CD14-positive monocyte (primary cell): ENCODE measurements at places on chromosomes 6 and 20.
A peak's percentile ranks its signal among the peaks of the same experiment; 100 is the strongest.

DNA sequence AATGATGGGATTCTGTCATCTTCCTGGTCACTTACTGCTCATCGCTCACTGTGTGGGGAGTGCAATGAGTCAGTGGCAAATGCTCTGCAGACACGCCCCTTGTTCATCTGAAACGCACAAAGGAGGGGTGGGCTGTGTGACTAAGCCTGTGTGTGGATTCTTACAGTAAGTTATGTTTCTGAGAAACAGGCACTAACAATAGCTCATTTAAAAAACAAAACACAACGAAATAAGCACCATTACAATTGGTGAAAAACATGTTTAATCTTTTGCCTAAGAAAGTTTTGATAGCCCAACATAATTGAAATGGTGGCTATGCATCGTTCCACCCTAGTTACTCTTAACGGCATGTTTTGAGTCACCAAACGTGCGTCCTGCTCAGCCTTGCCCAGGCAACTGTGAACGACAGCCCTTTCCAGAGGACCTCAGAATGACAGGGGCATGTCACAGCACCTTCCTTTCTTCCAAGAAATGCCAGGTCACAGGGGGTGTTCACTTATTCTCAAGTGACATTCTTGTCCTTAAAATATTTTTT lies 118.4 kb upstream of the SGK1 start:
- DNase-seq: peak; percentile 95

GRCh38 chr6:154891901-154892300 lies 103.2 kb upstream of the TIAM2 start:
- DNase-seq: no peak

DNA sequence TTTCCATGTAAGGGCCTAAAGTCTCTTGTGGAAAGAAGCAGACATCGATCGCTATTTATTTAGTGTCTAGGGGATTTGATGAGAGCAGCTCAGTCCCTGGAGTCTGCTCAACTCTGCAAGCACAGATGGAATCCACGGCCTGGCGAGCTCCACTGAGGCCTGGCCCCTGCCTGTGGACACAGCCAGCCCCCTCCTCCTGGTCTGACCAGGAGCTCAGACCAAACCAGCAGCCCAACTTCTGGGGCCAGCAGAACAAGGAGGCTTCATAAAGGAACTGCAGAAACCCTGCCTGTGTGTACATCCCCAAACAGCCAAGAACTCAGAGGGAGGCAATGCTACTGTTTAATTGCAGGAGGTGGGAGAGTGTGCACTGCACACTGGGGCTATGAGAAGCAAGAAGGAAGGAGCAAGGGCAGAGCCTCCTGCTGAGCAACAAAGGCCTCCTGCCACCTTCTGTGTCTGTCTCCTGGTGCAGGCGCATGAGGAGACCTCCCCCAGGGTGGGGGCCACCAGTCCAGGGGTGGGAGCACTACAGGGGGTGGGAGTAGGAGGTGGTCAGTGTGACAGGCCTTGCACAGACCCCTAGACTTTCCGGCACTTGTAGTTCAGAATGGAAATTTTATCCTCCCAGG lies 3.8 kb downstream of the CST5 start:
- no peak for DNase-seq

GRCh38 chr6:149129371-149130077 lies 188.0 kb upstream of the TAB2 start:
- DNase-seq: peak; percentile 91

GRCh38 chr20:32672394-32672981 lies 1.3 kb downstream of the C20orf203 start:
- DNase-seq: peak; percentile 77

GRCh38 chr6:15659181-15659580 lies 3.6 kb downstream of the DTNBP1 start:
- DNase-seq: no peak

DNA sequence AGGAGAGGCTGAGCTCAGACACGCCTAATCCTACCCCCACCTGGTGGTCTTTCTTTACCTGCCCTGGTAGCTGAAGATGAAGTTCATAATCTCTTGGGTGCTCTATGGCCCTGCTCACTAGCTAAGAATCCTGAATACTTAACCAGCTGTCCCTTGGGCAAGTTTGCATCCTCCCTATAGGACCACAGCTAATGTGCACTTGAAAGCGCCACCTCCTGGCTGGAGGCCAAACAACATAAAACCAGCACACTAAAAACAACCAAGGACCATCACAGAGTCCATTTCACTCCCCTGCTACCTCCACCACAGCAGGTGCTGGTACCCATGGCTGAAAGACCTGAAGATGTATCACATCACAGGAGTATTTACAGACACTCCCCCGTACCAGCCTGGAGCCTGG lies 155.5 kb upstream of the SLC24A3 start:
- DNase-seq: no peak

GRCh38 chr6:11538819-11539468 lies 1.4 kb downstream of the TMEM170B start:
- no peak for DNase-seq

DNA sequence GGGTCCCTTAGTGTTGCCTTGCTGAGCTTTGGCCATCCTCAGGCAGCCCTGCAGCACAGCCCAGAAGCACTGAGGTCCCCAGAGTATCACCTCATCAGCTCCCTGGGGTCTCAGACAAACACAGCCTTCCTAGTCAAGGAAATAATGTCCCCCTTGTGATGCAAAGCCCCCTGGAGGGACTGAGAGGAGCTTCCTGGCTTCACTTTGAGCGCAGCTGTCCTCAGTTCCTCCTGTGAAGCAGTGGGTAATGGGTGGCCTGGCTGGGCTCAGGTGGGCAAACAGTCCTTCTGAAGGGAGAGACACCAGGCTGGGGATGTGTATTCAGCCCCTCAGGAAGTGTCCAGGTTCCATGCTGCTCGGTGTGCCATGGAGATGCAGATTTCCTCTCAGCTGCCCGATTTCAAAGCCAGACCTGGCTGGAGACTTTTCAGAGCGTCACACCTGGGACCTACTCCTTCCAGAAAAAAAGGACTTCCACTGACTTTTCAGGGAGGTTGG lies 79.2 kb upstream of the FOXA2 start:
- DNase-seq: no peak

DNA sequence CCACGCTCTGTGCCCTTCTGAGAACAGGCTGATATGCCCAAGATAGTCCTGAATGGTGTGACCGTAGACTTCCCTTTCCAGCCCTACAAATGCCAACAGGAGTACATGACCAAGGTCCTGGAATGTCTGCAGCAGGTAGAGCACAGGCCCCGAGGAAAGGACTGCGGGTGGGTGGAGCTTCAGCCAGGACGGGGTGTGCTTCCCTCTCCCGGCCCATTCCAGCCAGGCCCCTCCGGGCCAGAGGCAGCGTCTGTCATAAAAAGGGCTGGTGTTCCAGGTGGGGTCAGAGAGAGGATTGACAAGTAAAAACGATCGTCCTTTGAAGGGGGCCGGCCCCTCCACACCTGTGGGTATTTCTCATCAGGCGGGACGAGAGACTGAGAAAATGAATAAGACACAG lies 1.3 kb downstream of the RTEL1 start:
- no peak for DNase-seq

DNA sequence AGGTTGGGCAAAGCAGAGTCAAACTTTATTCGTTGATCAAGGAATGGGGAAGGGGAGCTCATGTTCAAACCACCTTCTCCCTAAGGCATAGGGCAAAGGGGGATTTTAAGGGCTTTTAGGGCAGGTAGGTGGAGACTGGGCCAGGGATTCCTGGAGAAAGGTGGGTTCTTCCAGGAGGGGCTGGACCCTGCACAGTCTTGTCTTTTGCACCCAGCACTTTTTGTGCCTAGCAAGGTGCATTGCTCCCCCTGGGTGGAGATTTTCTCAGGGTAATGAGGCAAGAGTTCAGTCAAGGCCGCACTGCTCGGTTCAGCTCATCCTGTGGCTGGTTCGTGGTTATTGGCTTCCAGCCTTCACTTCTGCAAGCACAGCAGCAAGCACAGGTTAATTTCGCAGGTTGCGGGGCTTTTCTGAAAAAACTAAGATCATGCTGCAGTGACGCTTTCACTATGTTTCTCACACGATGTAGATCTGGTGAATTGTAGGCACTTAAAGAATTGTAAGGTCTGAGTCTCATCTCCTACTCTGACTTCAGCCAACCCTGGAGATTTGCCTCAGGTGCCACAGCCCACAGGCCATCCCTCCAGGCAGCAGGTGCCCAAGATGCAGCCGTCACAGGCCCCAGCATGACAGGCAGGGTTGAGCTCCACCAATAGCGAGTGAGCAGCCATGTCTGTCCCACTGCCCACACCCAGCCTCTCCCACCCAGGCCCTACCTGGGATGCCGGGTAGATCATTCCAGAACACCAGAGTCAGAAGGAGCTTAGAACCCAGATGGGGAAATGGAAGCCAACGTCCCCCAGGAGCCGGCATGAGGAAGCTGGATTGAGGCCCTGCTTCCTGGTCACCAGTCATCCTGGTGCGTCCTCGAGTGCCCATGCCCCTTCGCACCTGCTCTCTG lies 37.1 kb downstream of the SUN5 start:
- no peak for DNase-seq

DNA sequence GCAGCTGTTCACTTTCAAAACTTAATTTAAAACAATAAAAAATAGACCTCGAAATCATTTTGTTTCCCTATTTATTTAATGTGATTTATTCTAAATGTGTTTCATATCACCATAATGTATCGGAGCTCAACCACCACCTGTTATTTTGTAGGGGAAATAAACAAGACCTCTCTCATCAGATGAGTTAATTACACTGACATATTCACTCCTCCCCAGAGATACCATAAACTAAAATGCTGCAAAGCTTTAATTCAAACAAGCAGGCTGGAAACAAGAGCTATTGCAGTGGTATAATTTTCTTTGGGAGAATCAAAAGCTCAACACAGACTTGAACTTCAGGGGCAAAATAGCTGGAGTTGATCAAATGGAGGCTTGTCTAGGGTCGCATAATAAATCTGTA lies 303.5 kb upstream of the TSHZ2 start:
- no peak for DNase-seq

DNA sequence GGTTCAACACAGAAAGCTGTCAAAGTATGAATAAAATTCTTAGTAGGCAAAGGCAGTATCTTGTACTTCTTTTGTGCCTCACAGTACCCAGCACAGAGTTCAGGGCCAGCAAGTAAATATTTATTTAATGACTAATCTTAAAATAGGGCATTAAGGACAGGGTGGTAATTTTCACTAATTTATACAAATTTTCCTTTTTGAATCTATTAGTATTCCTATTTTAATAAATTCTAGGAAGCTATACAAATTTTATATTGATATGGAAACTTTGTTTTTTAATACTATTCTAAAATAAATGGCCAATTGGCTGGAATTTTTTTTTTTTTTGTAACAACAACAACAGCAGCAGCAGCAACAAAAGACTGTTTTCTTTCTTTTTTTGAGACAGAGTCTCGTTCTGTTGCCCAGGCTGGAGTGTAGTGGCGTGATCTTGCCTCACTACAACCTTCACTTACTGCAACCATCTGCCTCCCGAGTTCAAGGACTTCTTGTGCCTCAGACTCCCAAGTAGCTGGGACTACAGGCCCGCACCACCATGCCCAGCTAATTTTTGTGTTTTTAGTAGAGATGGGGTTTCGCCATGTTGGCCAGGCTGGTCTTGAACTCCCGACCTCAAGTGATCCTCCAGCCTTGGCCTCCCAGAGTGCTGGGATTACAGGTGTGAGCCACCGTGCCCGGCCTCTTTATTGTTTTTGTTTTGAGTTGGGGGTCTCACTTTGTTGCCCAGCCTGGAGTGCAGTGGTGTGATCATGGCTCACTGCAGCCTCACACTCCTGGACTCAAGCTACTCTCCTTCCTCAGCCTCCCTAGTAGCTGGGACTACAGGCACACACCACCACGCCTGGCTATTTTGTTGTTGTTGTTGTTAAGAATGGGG lies 85.2 kb downstream of the FKBP5 start:
- DNase-seq: no peak

DNA sequence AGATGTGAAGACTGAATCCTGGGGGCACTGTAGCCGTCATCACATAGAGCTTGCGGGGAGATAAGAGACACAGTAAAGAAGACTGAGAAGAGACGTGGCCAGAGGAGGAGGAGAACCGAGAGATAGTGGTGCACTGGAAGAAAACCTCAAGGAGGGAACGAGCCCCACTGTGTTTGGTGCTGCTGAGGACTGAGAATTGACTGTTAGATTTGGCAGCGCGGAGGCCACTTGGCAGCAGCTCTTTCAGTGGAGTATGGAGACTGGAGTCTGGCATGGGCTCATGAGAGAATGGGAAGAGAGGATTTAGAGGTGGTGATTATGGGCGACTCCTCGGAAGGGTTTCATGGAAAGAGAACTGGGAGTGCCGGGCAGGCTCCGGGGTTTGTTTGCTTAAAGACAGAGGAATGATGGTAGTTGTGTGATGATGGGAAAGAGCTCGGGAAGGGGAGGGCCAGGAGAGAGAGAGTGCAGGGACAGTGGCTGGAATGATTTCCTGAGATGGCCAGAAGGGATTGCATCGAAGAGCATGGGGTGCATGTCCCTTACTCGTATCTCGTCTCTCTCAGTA lies 18.0 kb downstream of the CDYL start:
- DNase-seq: no peak

GRCh38 chr6:49155316-49155715 lies 307.7 kb downstream of the MMUT start:
- DNase-seq: no peak

DNA sequence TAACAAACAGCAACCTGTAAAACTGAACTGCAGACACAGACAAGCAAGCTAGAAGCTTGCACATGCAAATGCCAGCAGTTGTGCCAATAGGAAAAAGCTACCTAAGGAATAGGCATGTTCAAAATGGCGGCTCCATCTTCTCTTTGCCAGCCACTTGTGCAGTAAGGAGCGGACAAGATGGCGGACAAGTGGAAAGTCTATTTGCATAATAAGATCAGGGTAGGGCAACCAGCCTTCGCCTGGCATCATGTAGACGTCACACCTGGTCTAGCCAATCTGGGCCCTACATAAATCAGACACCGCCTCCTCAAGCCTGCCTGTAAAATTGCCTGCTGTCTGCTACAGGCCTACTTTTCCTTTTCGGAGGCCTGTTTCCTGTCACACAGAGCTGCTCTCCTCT lies 18.0 kb downstream of the C6orf52 start:
- DNase-seq: no peak

- DNase-seq: no peak
These were observed 31.3 kb downstream of the KLHL31 start for GRCh38 chr6:53634184-53634631.

DNA sequence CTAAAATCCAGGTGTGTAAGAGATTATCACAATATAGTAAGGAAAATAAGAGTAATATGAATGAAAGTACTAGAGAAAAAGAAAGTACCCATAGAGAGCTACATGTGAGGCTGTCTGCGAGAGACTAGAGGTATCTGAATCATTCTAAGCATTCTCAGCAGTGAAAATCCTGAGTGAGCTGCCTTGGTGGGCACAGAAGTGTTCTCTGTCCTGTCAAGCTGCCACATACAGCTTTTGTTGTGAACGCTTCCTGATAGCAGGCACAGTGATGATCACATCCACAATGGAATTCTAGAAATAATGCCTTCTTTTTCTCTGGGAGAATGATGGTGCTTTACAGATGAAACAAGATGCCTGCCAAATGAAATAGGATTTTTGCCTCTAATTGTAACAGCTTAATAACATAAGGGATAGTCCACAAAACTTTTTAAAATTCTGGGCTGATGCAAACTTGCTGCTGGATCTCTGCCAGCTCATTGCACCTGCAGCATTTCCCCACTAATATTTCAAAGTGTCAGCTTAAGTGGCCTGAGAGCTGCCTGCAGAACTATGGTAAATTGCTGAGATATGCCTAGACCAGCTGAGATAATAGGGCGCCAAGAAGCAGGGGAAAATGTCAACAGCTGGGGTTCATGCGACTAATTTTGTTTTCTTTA lies 620.5 kb downstream of the DOK5 start:
- DNase-seq: no peak

GRCh38 chr20:56890011-56890410 lies 260.9 kb downstream of the TFAP2C start:
- DNase-seq: no peak
